ENCODE measurements at places on chromosomes 5 and 9. TPM values are rescaled to one million over a fixed set of nuclear protein-coding genes. Genes with fewer than 3 reads are reported as not detected.

GRCh38 chr9:134539586-134540194 lies 101.9 kb upstream of the COL5A1 start:
- H3K27me3 ChIP-seq, result peaks cover 15% of the 10 kb centered on the region
- H3K36me3 ChIP-seq, result no peaks in the 10 kb centered on the region
- no peak for DNase-seq
- no peaks in the 10 kb centered on the region for H3K4me1 ChIP-seq
- H3K27ac ChIP-seq, result no peak overlapping the region
- H3K4me3 ChIP-seq, result no peak overlapping the region

GRCh38 chr9:107489144-107489673 lies 360 bp downstream of the KLF4 start:
- H3K27me3 ChIP-seq, result peaks cover 41% of the 10 kb centered on the region
- no peaks in the 10 kb centered on the region for H3K36me3 ChIP-seq
- DNase-seq, result no peak
- no peak overlapping the region for H3K27ac ChIP-seq
- peak overlapping the region; percentile 57 for H3K4me3 ChIP-seq

GRCh38 chr9:76904661-76905457 lies 1.1 kb downstream of the PRUNE2 start:
- H3K4me3 ChIP-seq, result no peak overlapping the region
- no peak overlapping the region for H3K27ac ChIP-seq

- no peak overlapping the region for H3K27ac ChIP-seq
- no peak for DNase-seq
- no peaks in the 10 kb centered on the region for H3K4me1 ChIP-seq
- no peaks in the 10 kb centered on the region for H3K36me3 ChIP-seq
- no peaks in the 10 kb centered on the region for H3K27me3 ChIP-seq
Measured at GRCh38 chr9:86168256-86168655, 68.9 kb upstream of the GOLM1 start.

GRCh38 chr5:90932052-90932699 lies 373.6 kb downstream of the ADGRV1 start:
- peak; percentile 48 for DNase-seq
- H3K4me3 ChIP-seq, result no peak overlapping the region
- H3K4me1 ChIP-seq, result peaks cover 45% of the 10 kb centered on the region
- no peak overlapping the region for H3K27ac ChIP-seq

DNA sequence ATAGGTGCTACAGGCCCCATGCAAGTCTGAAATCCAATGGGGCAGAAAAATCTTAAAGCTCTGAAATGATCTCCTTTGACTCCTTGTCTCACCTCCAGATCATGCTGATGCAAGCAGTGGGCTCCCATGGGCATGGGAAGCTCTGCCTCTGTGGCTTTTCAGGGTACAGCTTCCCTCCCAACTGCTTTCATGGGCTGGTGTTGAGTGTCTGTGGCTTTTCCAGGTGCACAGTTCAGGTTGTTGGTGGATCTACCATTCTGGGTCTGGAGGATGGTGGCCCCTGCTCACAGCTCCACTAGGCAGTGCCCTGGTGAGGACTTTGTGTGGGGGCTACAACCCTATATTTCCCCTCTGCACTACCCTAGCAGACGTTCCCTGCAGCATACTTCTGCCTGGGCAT lies 103.5 kb downstream of the STARD4 start:
- no peak for DNase-seq
- H3K4me1 ChIP-seq, result peaks cover 14% of the 10 kb centered on the region
- no peaks in the 10 kb centered on the region for H3K27me3 ChIP-seq
- no peaks in the 10 kb centered on the region for H3K36me3 ChIP-seq

- no peaks in the 10 kb centered on the region for H3K27me3 ChIP-seq
- H3K36me3 ChIP-seq, result no peaks in the 10 kb centered on the region
- H3K4me1 ChIP-seq, result no peaks in the 10 kb centered on the region
- H3K4me3 ChIP-seq, result no peak overlapping the region
Measured at GRCh38 chr5:125661584-125661983, 761.6 kb upstream of the GRAMD2B start.

GRCh38 chr5:20683241-20683940 lies 695.4 kb upstream of the CDH18 start:
- H3K4me3 ChIP-seq, result no peak overlapping the region
- H3K4me1 ChIP-seq, result no peaks in the 10 kb centered on the region
- H3K27ac ChIP-seq, result no peak overlapping the region
- no peaks in the 10 kb centered on the region for H3K36me3 ChIP-seq
- H3K27me3 ChIP-seq, result no peaks in the 10 kb centered on the region
- no peak for DNase-seq

GRCh38 chr9:82940376-82940775 lies 122.6 kb downstream of the RASEF start:
- H3K27ac ChIP-seq, result no peak overlapping the region
- no peaks in the 10 kb centered on the region for H3K4me1 ChIP-seq
- no peaks in the 10 kb centered on the region for H3K27me3 ChIP-seq

GRCh38 chr9:99019510-99020331 lies 76.0 kb downstream of the COL15A1 start:
- no peak overlapping the region for H3K4me3 ChIP-seq
- no peaks in the 10 kb centered on the region for H3K4me1 ChIP-seq
- peaks cover 2% of the 10 kb centered on the region for H3K27me3 ChIP-seq
- no peak for DNase-seq

GRCh38 chr5:168932400-168933189 lies 353.4 kb upstream of the PANK3 start:
- H3K27ac ChIP-seq, result no peak overlapping the region
- no peaks in the 10 kb centered on the region for H3K36me3 ChIP-seq
- H3K27me3 ChIP-seq, result peaks cover 3% of the 10 kb centered on the region
- no peaks in the 10 kb centered on the region for H3K4me1 ChIP-seq

- DNase-seq, result no peak
- H3K27me3 ChIP-seq, result 0 out of 2 replicates have a peak, but pooled peaks cover 1% of the 10 kb centered on the region
- no peak overlapping the region for H3K4me3 ChIP-seq
- H3K36me3 ChIP-seq, result no peaks in the 10 kb centered on the region
Measured at GRCh38 chr5:6787941-6788340, 74.7 kb downstream of the TENT4A start.

DNA sequence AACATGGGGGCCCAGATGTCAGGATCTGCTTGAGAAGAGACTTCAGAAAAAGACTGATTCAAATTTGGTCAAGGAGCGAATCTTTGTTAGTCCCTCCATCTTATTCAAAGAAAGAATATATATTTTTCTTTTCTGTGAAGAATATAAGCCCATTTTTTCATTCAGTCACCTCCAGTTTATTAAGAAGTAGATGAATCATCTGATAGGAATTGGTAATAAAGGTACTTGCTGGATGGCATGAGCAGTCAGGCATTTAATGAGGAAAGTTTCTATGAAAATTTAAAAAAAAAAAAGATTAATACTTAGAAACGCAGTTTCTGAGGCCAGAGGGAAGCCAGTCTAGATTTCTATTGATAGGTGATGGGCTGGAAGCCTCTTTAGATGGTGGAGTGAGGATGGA lies 373.1 kb upstream of the SMC2 start:
- H3K27me3 ChIP-seq, result no peaks in the 10 kb centered on the region
- no peaks in the 10 kb centered on the region for H3K4me1 ChIP-seq
- no peak for DNase-seq
- no peaks in the 10 kb centered on the region for H3K36me3 ChIP-seq

DNA sequence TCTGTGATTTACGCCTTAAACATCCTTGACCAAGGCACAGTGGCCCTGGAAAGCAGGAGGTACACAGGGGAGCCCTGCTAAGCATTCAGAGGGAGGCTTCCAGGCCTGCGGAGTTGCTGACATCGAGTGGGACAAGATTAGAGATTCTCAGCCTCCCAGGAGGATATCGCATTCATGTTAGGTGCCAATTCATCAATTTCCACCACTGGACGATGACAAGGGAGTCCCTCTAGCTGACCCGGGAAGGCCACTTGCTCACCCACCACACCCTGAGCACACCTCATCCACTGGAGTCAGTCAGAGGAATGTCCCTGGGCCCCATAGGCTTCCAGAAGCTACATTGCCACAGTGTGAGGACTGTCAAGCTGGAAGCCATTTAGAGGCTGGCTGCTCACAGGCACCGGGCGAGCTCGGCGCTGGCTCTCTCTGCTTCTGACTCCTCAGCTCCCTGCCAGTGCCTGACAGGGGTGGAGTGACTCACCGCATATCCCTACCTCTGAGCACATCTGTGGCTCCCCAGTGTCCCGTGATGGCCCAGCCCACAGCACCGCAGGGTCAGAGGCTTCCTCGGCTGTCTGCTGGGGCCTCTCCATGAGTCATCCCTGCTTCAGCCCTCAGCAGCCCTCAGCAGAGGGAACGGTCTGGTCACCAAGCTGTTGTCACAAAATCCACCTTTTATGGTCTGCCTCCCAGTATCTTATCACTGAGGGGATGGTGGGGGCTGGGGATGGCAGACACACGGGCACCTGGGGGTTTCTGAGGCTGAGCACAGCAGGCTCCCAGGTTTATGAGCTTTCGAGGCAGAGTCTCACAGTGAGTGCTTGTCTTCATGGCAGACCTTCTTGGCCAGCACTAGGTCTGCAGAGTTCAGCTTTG lies 117.5 kb downstream of the ZNF608 start:
- peak overlapping the region; percentile 58 for H3K4me3 ChIP-seq
- peaks cover 45% of the 10 kb centered on the region for H3K4me1 ChIP-seq
- peak; percentile 84 for DNase-seq
- no peaks in the 10 kb centered on the region for H3K27me3 ChIP-seq

DNA sequence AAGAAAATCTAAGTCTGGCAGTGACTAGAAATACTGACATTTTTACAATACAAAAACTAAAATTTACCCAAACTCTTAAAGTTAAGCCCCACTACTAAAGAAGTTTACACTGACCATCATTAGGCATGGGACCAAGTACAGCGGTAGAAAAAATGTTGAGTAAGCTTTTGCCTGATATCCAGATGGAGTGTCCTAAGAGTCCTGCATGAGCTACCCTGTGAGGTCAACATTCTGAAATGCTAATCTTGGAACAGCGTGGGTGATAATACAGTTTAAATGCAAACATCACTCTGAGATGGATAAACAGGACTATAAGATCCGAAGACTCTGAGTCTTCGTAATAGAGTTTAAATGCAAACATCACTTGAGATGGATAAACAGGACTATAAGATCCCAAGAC lies 189.7 kb downstream of the DCP2 start:
- no peaks in the 10 kb centered on the region for H3K36me3 ChIP-seq
- DNase-seq, result no peak
- H3K27ac ChIP-seq, result no peak overlapping the region
- H3K27me3 ChIP-seq, result no peaks in the 10 kb centered on the region
- no peaks in the 10 kb centered on the region for H3K4me1 ChIP-seq

DNA sequence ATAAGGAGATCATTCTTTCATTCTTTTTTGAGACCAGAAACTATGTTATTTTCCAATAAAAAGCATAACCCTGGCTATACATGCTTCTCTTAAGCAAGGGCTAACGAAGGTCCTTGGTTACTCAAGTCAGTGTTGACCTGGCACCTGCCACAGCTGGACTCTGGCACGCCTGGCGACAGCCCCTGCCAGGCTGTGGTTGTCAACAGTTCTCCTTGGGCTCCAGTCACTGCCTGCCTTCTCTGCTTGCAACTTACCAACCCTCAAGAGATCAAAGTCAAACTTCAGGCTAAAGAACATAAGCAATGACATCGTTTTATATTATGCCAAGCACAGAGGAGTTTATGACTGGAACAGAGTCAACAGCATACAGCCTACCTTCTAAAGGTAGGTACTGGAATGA lies 61.4 kb upstream of the TBC1D9B start:
- peaks cover 18% of the 10 kb centered on the region for H3K4me1 ChIP-seq
- no peak for DNase-seq
- H3K27me3 ChIP-seq, result no peaks in the 10 kb centered on the region
- H3K4me3 ChIP-seq, result no peak overlapping the region
- H3K27ac ChIP-seq, result no peak overlapping the region

DNA sequence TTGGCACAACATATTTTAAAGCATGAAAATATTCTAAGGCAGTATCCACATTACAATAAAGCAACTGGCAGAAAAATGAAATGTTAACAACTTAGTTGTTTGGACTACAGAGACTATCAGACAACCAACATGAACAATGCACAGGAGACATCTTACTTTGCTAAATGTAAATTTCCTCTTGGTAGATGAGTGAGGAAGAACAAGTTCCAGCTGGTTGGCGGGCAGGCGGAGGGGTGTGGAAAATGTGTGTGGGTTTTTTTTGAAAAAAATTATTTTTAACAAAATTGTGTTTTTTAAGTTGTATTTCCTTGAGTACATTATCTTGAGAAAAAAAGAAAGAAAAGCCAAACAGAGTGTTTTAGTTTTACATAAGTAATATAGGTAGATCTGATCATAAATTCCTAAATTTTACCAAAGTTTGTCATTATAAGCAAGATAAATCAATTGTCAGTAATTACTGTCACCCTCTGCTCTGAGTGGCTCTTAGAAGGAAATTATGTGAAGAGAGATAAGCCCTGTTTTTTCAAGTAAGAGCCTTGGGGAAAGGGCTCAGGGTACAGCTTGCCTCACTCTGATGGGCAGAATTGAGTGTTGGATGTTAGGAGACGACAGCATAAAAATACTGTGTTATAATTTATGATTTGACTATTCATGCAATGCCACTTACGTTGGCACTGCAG lies 42.5 kb downstream of the TMEM167A start:
- no peak for DNase-seq
- H3K4me3 ChIP-seq, result no peak overlapping the region
- no peak overlapping the region for H3K27ac ChIP-seq

- H3K36me3 ChIP-seq, result peaks cover 52% of the 10 kb centered on the region
- peak overlapping the region; percentile 30 for H3K4me3 ChIP-seq
- peak overlapping the region; percentile 73 for H3K27ac ChIP-seq
- H3K4me1 ChIP-seq, result peaks cover 35% of the 10 kb centered on the region
- peak; percentile 80 for DNase-seq
Measured at GRCh38 chr9:133788819-133789717, 50.9 kb upstream of the SARDH start.

DNA sequence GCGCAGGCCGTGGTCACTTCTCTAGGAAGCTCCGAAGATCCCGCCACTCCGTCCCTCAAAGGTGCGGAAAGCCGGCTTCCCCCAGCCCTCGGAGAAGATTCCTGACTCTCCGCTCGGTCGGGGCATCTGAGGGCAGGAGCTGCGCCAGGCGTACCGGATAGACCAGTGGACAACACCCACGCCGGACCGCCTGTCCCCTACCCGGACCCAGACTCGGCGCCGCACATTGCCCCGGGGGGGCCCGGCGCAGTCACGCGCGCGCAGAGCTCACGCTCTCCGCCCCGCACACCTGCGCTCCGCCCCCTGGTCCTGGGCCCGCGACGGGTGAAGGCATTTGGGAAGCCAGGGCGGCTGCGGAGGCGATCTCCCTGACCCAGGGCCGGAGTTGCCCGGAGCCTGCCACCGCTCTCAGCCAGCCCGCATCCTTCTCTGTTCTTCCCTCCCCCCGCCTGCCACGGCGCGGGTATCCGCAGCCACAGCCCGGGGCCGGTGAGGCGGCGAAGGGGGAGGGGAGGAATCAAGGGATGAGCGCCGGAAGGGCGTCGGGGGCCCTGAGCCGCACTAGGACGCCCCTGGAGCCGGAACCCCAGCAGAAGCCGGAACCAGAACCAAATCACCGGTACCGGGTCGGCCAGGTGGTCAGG lies 448 bp downstream of the RELL2 start:
- H3K4me3 ChIP-seq, result peak overlapping the region; percentile 91
- H3K36me3 ChIP-seq, result peaks cover 22% of the 10 kb centered on the region
- H3K4me1 ChIP-seq, result peaks cover 29% of the 10 kb centered on the region
- DNase-seq, result no peak
- peak overlapping the region; percentile 75 for H3K27ac ChIP-seq

TLX3 gene
- polyA plus RNA-seq, result not detected

UBAC1 gene
- polyA plus RNA-seq, result 34.1 TPM

SHB gene
- polyA plus RNA-seq, result 20.7 TPM

CA9 gene
- polyA plus RNA-seq, result 118 TPM

SLC36A2 gene
- polyA plus RNA-seq, result not detected

Measured in HepG2 (cell line).